ENCODE measurements at places on chromosomes 7 and 10. TPM values are rescaled to one million over a fixed set of nuclear protein-coding genes. Genes with fewer than 3 reads are reported as not detected.

The CCDC126 gene
- 29.9 TPM for total RNA-seq

The ZNF398 gene
- total RNA-seq, result 12.5 TPM

The IFIT1 gene
- 14.7 TPM for total RNA-seq

The PNLIPRP3 gene
- total RNA-seq, result 1.0 TPM

The PAX4 gene
- total RNA-seq, result 0.24 TPM

The DMBT1 gene
- total RNA-seq, result 1.5 TPM

The SPDYE2 gene
- total RNA-seq, result not detected

The SH2D4B gene
- total RNA-seq, result not detected

The NUTM2B gene
- 0.20 TPM for total RNA-seq

The ARHGAP19 gene
- total RNA-seq, result 8.7 TPM

The CABCOCO1 gene
- total RNA-seq, result 0.36 TPM

The NME8 gene
- not detected for total RNA-seq

The OR6B1 gene
- not detected for total RNA-seq

The UPF2 gene
- total RNA-seq, result 14.5 TPM

The ZFAND4 gene
- total RNA-seq, result 12.7 TPM

The YAE1 gene
- total RNA-seq, result 36.3 TPM

DNA sequence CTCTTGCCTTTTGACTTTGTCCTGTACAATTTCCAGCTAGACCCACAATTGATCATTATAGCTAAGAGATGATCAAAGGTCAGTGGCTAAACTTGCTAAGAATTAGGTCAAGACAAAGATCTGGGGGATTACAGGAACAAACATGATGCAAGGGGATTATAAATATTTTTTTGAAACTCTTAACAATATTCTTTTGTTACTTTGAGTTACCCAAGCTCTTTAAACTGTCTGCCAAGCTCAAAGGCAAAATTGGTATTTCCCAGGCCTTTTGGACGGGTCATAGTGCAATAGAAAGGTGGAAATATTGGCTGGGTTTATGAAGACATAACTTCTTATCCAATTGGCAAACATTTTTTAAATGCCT lies 23.4 kb downstream of the TBXAS1 start:
- no peaks in the 10 kb centered on the region for H3K4me1 ChIP-seq
- no peaks in the 10 kb centered on the region for H3K36me3 ChIP-seq
- no peak overlapping the region for H3K4me3 ChIP-seq
- H3K27ac ChIP-seq, result no peak overlapping the region

GRCh38 chr10:18202680-18203460 lies 62.6 kb downstream of the CACNB2 start:
- H3K36me3 ChIP-seq, result no peaks in the 10 kb centered on the region
- H3K4me3 ChIP-seq, result no peak overlapping the region
- no peak for DNase-seq
- no peaks in the 10 kb centered on the region for H3K4me1 ChIP-seq
- H3K27me3 ChIP-seq, result no peaks in the 10 kb centered on the region

DNA sequence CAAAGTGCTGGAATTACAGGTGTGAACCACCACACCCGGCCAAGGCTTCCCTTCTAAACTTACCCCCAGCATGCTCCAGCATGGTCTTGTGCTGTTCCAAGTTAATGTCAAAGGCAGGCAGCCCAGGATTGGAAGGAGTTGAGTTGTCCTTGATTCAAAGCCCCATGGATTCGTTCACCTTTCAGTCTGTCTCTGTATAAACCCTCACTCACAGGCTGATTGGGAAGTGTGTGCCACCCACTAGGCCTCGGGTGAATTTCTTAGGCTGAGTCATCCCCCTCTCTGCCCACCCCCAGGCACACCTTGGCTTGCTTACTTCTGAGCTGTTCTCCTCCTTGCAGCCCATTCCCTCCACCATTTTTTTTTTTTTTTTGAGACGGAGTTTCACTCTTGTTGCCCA lies 13.3 kb upstream of the PRDX3 start:
- no peak overlapping the region for H3K4me3 ChIP-seq
- no peaks in the 10 kb centered on the region for H3K4me1 ChIP-seq
- no peaks in the 10 kb centered on the region for H3K27me3 ChIP-seq
- DNase-seq, result no peak

GRCh38 chr10:30784524-30784896 lies 155.0 kb upstream of the LYZL2 start:
- peaks cover 15% of the 10 kb centered on the region for H3K4me1 ChIP-seq
- H3K27ac ChIP-seq, result peak overlapping the region; percentile 84
- no peak for DNase-seq
- H3K27me3 ChIP-seq, result no peaks in the 10 kb centered on the region

DNA sequence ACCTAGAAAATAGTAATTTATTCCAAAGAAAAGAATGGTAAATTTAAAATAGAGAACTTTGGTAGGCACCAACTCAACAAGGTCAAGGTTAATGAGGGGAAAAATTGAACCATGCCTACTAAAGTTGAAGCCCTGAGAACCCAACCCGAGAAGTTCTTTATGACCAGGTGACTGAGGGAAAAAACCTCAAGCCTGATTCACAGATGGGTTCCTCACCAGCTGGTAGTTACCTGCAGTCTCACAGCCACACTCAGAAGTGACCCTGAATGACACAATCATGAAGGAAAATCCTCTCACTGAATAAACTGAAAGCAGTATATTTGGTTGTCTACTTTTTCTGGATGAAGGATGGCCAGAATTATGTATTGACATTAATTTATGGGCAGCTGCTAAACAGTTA lies 7.0 kb downstream of the C10orf67 start:
- no peak overlapping the region for H3K27ac ChIP-seq
- H3K4me3 ChIP-seq, result no peak overlapping the region
- H3K36me3 ChIP-seq, result no peaks in the 10 kb centered on the region
- no peaks in the 10 kb centered on the region for H3K4me1 ChIP-seq
- DNase-seq, result no peak

DNA sequence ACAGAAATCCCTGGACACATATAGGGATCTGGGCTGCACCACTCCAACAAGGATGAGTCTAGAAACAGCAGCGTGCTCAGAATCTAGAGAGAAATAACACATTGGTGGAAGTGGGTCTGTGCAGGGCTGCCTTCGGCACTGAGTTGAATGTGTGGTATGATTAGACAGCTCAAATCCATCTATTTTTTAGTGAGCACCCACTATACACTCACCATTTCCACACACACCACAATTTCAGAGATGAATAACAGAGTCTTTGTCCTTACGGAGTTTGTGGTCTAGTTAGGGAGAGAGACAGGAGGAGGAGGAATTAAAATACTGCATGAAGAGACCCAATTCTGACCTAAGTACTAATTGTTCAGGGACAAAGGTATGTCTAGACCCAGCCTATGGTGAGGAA lies 44.2 kb downstream of the JAZF1 start:
- H3K36me3 ChIP-seq, result no peaks in the 10 kb centered on the region
- DNase-seq, result no peak
- no peaks in the 10 kb centered on the region for H3K27me3 ChIP-seq
- peaks cover 10% of the 10 kb centered on the region for H3K4me1 ChIP-seq
- H3K27ac ChIP-seq, result no peak overlapping the region

DNA sequence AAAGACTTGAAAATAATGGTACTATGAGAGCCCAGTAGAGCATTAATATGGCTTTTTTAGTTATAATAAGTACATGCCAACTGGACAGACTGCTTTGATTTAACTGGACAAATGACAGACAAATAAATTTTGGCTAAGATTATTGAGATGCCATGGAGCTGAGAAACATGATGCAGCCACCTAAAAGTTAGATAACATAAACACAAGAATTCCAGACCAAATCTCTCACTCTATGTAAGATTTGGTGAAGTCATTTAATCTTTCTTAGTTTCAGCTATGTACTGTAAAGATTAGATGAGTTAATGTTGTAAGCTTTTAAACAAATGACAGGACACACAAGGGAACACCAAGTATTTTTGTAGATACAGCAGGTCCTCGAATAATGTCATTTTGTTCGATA lies 118.2 kb downstream of the CACNA2D1 start:
- DNase-seq, result no peak
- H3K4me3 ChIP-seq, result no peak overlapping the region
- no peak overlapping the region for H3K27ac ChIP-seq
- H3K4me1 ChIP-seq, result no peaks in the 10 kb centered on the region

GRCh38 chr10:76444034-76444800 lies 1012.8 kb downstream of the LRMDA start:
- H3K4me3 ChIP-seq, result no peak overlapping the region
- DNase-seq, result no peak
- H3K27me3 ChIP-seq, result no peaks in the 10 kb centered on the region
- H3K4me1 ChIP-seq, result no peaks in the 10 kb centered on the region
- H3K27ac ChIP-seq, result no peak overlapping the region
- no peaks in the 10 kb centered on the region for H3K36me3 ChIP-seq

GRCh38 chr10:4195213-4195612 lies 410.2 kb upstream of the KLF6 start:
- no peaks in the 10 kb centered on the region for H3K36me3 ChIP-seq
- H3K27me3 ChIP-seq, result no peaks in the 10 kb centered on the region
- no peak overlapping the region for H3K4me3 ChIP-seq
- H3K27ac ChIP-seq, result no peak overlapping the region
- no peak for DNase-seq

GRCh38 chr10:97854743-97855142 lies 5.1 kb downstream of the GOLGA7B start:
- H3K36me3 ChIP-seq, result no peaks in the 10 kb centered on the region
- no peak overlapping the region for H3K27ac ChIP-seq
- DNase-seq, result no peak
- H3K4me3 ChIP-seq, result no peak overlapping the region
- H3K4me1 ChIP-seq, result peaks cover 3% of the 10 kb centered on the region

GRCh38 chr7:31284106-31284505 lies 56.4 kb downstream of the NEUROD6 start:
- no peaks in the 10 kb centered on the region for H3K36me3 ChIP-seq
- no peaks in the 10 kb centered on the region for H3K4me1 ChIP-seq
- no peak overlapping the region for H3K4me3 ChIP-seq
- DNase-seq, result no peak
- no peak overlapping the region for H3K27ac ChIP-seq

- H3K27ac ChIP-seq, result no peak overlapping the region
- H3K36me3 ChIP-seq, result peaks cover 6% of the 10 kb centered on the region
- H3K27me3 ChIP-seq, result no peaks in the 10 kb centered on the region
Observed at GRCh38 chr7:99543916-99544315, 8.0 kb downstream of the FAM200A start.

- peaks cover 41% of the 10 kb centered on the region for H3K4me1 ChIP-seq
- no peak overlapping the region for H3K4me3 ChIP-seq
- peak; percentile 90 for DNase-seq
- H3K36me3 ChIP-seq, result no peaks in the 10 kb centered on the region
Observed at GRCh38 chr10:78756604-78757343, 312.0 kb upstream of the ZMIZ1 start.

DNA sequence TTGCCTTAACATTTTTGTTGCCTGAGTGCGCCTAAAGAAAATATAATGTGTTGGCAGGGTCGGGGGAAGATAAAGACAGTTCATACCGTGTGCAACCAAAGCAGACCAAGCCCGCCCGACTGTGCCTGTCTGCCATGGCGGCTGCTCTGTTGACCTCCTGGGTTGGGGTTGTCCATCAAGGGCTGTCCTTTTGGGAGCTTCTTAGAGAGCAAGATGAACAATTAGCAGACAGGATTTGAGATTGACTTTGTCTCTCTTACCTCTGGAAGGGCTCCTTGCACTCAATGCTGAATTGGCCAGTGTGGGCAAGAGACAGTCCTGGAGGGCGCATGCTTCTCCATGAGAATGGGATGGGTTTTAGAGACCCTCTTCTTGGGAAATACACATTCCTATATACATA lies 319.6 kb downstream of the GLRX3 start:
- no peaks in the 10 kb centered on the region for H3K4me1 ChIP-seq
- no peak overlapping the region for H3K27ac ChIP-seq
- no peaks in the 10 kb centered on the region for H3K36me3 ChIP-seq
- no peaks in the 10 kb centered on the region for H3K27me3 ChIP-seq
- DNase-seq, result no peak

GRCh38 chr10:6811153-6811552 lies 231.1 kb upstream of the PRKCQ start:
- H3K4me3 ChIP-seq, result no peak overlapping the region
- H3K36me3 ChIP-seq, result no peaks in the 10 kb centered on the region
- H3K4me1 ChIP-seq, result no peaks in the 10 kb centered on the region
- no peaks in the 10 kb centered on the region for H3K27me3 ChIP-seq
- DNase-seq, result no peak
- H3K27ac ChIP-seq, result no peak overlapping the region

- no peak for DNase-seq
- no peak overlapping the region for H3K27ac ChIP-seq
- no peaks in the 10 kb centered on the region for H3K27me3 ChIP-seq
- no peak overlapping the region for H3K4me3 ChIP-seq
Observed at GRCh38 chr10:87960230-87960629, 96.8 kb downstream of the PTEN start.

DNA sequence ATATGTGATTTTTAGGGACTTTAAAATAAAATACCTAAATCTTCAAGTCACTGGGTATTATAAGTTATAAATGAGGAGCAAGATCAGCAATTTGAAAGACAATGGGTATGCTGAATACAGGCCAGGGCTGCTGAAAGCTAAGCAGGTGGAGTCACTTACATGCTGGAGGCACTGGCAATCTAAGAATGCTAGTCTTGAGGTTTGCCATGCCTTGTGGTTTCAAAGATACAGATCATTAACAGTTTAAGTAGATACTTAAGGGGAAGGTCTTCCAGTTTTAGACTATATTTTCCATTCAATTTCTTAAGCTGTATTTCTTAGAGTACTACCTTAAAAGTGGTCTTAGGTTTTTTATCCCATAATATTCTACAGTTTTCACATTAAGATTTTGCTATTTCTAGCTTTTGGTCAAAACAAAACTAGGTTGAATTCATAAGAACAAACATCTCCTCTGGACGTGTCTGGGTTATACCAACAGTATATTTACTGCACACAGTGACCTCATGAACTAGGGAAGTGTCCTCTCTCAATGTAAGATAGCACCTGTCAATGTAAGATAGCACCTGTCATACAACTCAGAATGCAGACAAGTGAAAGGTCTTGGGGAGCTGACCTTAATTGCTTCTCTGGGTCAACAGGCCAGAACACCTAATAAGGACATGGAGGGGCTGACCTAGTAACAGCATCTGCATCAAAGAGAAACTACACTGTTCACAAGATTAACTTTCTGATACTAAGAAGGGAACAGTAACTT lies 2.0 kb downstream of the SRI start:
- no peaks in the 10 kb centered on the region for H3K4me1 ChIP-seq
- H3K27ac ChIP-seq, result no peak overlapping the region
- no peak overlapping the region for H3K4me3 ChIP-seq
- DNase-seq, result no peak
- no peaks in the 10 kb centered on the region for H3K36me3 ChIP-seq

DNA sequence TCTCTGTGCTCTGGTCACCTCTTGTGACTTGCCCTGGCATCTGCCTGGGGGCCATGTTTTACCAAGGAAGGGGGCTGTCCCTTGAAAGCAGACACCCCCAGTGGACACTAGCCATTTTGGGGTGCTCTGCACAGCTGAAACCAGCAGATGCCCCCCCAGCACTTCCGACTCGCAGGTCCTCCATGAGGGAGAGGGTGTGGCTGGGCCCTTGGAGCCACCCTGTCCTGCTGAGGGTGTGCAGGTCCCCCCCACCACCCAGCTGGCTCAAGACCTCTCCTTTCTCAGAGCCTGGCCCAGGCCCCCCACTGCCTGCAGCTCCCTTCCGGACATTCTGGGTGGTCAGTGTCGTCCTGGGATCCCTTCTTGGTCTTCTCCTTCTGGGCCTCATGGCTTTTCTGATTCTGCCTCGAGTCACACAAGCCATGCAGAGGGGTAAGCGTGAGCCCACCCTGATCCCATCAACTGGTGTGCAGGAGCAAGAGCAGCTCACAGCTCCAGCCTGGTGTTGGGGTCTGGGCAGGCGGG lies 12.3 kb downstream of the SCART1 start:
- H3K27me3 ChIP-seq, result no peaks in the 10 kb centered on the region
- H3K4me1 ChIP-seq, result no peaks in the 10 kb centered on the region
- no peak overlapping the region for H3K4me3 ChIP-seq
- H3K36me3 ChIP-seq, result no peaks in the 10 kb centered on the region
- DNase-seq, result no peak
- no peak overlapping the region for H3K27ac ChIP-seq

- DNase-seq, result no peak
- H3K4me3 ChIP-seq, result no peak overlapping the region
- no peak overlapping the region for H3K27ac ChIP-seq
- no peaks in the 10 kb centered on the region for H3K27me3 ChIP-seq
Observed at GRCh38 chr7:5545222-5545914, 121.7 kb upstream of the TNRC18 start.

Data from hepatocyte (in vitro differentiated cells).